Endothelial cell (in vitro differentiated cells): ENCODE measurements at places on chromosomes 1 and 21.

DNA sequence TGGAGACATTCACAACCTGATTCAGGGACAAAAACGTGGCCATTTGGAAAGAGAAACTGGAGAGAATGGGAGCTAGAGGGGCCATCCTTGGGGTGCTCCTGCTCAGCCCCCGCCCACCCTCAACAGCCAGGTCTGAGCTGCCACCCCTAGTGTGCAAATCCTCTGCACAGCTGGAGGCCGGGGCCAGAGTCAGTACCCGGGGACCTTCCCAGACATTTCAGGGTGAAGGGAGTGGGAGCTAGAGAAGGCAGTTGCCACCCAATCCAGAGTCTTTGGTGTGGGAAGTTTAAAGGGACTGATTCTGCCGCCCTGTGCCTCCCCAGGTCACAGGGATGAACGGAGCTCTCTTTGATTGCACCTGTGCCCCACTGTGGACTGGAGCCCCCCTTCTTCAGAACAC is 397.4 kb downstream of the MATN1 start:
- no peak for DNase-seq

GRCh38 chr21:34333121-34333739 is 30.6 kb upstream of the KCNE2 start:
- DNase-seq: no peak

DNA sequence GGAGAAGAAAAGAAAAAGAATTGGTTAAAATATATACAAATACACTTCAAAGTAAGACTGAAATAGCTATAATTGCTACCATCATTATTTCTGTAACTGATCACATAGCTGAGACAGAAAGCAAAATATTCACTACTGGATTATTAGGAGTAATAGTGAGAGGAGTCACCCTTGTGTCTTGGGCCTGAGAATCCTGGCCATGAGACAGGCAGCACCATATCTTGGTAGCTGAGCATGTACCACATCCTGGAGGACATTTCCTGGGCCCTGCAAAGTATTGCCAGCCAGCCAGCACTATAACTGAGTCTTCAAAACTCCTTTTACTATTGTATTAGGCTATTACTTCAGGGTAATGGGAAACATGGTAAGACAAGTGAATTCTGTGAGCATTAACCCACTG is 63.5 kb downstream of the C1orf185 start:
- no peak for DNase-seq

DNA sequence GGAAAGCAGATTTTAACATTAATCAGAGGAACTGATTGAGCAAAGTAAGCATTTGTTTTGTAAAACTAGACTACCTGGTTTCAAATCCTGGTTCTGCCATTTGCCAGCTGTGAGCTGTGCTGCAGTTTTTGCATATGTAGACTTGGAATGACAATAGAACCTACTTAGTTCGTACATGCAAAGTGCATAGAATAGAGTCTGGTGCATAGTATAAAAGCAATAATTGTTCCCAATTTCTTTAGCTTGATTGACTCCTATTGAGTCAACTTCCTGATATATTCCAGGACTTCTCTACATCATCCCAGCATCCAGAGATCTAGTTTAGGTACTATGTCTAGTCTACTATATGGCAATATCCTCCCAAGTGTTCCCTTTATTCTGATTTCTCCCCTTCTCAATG is 144.4 kb upstream of the FGGY start:
- DNase-seq: no peak

DNA sequence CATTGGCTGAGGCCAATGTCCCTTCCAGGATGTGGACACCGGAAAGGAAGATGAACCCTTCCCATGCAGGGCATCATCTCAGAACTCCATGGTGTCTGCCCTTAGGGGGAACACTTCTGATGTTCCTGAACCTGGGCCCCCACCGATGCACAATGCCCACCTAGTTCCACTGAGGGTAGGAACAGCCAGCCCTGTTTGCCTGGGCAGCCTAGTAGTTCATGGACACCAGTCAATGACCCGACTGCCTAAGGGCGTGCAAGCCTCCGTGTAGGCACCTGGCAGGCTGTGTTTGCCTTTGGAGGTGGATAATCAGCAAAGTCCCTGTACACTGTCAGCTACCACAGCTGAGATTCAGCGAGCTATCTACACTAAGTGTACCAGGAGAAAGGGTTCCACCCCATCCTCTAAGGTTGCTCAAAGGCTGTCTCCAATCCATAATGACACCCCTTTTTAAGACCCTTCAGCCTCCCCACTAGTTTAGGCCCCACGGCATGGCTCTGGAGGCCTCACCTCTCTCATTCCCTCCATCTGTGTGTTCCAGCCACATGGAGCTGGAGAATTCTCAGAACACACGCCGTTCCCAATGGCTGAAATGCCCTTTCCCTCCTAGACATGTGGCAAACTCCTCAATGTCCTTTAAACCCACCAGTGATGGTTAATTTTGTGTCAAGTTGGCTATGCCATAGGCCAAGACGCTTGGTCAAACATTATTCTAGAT is 124.8 kb upstream of the EDN2 start:
- DNase-seq: no peak
